Activated CD4-positive, alpha-beta T cell treated with anti-CD3 and anti-CD28 coated beads, Interleukin-2, amount 50 U/mL, for 1 hour (primary cell): ENCODE measurements at places on chromosomes 3 and 15.

- no peak for DNase-seq
These were observed 98.1 kb upstream of the SNRPN start for GRCh38 chr15:24856397-24857390.

GRCh38 chr3:45455040-45455439 lies 66.7 kb downstream of the LARS2 start:
- DNase-seq = no peak

GRCh38 chr15:91228383-91228782 lies 128.3 kb downstream of the SV2B start:
- DNase-seq = no peak

DNA sequence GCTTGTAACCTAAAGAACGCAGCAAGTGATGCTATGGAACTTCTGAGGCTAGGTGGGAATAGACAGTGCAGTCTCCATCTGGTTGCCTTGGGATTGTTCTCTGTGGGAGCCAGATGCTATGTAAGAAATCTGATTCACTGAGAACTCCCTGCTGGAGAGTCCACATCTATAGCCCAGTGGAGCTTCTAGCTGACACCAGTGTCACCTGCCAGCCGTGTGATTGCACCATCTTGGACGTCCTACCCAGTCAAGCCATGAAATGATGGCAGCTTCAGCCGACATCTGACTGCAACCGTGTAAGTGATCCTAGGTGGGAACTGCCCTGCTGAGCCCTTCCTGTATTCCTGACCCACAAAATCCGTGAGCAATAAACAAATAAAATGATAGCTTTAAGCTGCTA lies 12.4 kb upstream of the FYCO1 start:
- DNase-seq = no peak

GRCh38 chr3:130712718-130713423 lies 33.8 kb downstream of the PIK3R4 start:
- DNase-seq = no peak

GRCh38 chr3:41956574-41956973 lies 5.3 kb downstream of the ULK4 start:
- DNase-seq = no peak
